H1 (cell line): ENCODE measurements at places on chromosomes 7 and 10. TPM values are rescaled to one million over a fixed set of nuclear protein-coding genes. Genes with fewer than 3 reads are reported as not detected.

Gene RTKN2
- polyA plus RNA-seq, result 2.8 and 5.1 TPM in 2 replicates

Gene TRIL
- 3.9 and 4.9 TPM in 2 replicates for polyA plus RNA-seq

Gene CHPF2
- polyA plus RNA-seq, result 14.4 and 20.0 TPM in 2 replicates

Gene ASAH2B
- polyA plus RNA-seq, result 2.6 and 3.6 TPM in 2 replicates

GRCh38 chr10:5546891-5547680, 22.3 kb downstream of the CALML3 start:
- DNase-seq, result no peak

DNA sequence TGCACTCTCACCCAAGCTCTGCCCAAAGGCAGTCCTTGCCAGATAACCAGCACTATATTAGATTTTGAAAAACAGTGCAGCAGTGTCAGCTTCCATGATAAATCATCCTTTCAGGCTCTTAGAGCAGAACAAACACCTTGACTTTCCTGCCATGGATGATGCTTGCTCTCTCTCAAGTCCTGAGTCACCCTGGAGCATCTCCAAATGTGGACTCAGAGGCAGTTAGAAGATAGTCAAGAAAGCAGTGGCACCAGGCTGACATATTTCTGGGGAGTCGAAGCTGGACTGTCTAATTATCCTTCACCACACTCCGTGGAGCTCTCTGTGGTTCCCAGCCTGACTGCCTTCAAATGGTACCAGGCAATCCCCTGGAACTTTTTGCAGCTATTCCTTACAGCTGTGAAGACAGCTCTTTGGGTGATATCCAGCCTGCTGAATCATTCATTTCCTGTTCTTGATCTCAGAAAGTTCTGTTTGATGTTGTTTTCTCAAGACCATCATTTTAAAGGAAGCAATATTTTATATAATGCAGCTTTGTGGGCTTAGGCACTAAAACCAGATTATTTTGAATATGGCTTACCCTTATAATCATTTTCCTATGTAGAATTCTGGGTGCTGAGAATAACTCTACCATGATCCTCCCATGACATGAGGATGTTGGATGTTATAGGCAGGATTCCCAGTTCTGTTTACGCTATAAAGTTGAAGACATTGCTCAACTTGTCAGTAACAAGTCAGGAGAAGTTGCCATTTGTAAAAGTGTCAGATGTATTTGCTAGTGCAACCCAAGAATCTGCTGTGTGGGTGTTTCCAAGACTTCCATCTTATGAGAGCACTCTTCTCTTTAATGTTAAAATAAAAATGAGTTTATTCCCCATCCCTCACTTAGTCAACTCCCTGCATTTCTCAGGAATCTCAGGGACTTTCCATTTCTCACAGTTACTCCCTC, 233.8 kb downstream of the C7orf25 start:
- DNase-seq, result no peak

DNA sequence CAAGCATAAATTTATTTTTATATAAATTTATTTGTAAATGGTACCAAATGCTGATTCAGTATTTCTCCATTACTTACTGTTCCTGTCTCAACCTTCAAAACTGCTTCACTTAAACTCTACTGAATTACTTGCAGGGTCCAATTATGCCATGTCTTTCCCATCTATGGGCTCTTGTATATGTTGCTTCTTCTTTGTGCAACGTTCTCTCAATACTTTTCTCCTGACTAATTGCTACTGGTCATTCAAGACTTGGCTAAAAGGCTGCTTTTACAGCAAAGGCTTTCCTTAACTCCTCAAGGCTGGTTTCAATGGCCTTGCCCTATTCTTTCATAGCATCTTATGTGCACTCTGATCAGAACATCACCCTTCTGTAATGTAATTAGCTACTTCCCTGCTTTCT, 67.9 kb downstream of the RNLS start:
- DNase-seq, result no peak

DNA sequence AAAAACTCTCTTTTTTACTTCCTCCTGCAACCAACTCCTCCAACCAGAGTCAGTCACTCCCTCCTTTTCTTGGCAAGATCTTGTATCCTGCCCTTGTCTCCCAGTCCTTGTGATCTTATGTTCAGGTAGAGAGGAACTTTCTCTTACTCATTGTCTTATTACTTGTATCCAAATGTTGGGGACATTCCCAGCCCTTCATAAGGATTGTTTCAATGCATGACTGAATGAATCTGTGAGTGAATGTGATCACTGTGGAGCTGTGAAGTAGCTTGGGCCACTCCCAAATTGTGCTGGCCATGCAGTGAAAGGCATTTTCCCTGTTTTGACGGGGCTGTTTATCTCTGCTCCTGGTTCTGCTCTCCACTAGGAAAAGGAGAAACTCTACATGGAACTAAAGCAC, 93.7 kb downstream of the CFAP58 start:
- DNase-seq, result no peak

- no peak for DNase-seq
These were observed 15.7 kb downstream of the LRRTM3 start for GRCh38 chr10:66941491-66941890.

DNA sequence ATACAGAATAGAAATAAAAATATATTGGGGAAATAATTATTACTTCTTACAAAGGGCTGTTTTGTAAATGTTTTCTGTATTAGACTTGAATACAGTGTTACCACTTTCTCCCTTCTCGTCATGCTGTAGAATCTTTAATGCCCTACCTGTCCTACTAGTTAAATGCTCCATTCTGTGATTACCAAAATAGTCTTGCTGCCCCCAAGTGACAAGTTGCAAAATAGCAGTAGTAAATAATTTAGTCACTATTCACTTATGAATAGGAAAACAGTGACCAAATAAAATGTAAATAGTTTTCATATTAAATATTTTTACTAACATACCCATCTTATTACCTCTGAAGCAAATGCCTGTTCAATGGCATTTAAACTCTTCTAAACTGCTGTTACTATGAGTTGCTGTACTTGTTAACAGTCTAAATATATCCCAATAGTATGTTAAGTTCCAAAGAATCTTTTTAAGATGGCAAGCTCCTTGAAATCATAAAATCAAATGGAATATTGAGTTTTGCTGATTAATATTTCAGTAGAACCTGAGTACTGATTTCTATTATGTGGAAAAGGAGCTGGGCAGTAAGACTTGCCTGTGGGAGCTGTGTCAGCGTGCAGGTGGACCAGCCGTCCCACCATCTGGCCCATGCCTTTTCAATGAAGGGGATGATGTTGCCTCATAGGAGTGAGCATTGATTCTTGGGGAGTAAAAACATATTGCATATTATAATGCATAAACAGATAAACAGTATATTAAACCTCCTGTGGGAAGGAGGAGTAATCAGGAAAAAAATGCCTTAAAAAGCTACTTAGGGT, 18.1 kb upstream of the OIT3 start:
- DNase-seq, result no peak
